ENCODE measurements at places on chromosomes 4 and X.
A peak's percentile ranks its signal among the peaks of the same experiment; 100 is the strongest.

- DNase-seq: no peak
Measured at GRCh38 chrX:15873566-15873965, 19.0 kb upstream of the AP1S2 start.

DNA sequence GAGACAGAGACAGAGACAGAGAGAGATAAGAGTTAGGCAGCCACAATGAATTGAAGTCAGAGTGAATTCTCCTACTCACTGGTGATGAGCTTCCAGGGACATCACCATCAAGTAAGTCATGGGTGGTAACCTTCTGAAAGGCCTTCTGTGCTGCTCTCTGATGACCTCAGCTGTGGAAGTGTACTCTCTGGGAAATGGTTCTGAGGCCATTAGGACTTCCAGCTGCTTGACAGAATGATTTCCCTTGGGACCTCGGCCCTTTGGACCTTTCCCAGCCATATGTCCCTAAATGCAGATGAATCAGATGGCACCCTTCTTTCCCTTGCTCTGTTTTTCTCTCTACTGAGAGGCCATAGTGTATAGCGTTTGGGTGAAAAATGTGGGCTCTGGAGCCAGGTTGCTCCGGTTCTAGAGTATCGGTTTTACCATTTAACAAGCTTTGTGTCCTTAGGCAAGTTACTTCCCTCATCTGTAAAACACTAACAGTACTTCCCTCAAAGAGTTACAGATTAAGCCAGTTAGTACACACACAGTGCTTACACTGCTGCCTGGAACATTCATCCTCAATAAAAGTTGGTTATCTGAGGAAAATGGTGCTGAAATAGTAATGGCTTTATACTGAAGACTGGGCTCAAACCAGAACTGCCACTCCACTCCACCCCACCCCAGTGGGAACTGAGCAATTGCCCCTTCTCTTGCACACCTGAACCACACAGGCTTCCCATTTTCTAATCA is 7.6 kb downstream of the SEPTIN11 start:
- DNase-seq: no peak

DNA sequence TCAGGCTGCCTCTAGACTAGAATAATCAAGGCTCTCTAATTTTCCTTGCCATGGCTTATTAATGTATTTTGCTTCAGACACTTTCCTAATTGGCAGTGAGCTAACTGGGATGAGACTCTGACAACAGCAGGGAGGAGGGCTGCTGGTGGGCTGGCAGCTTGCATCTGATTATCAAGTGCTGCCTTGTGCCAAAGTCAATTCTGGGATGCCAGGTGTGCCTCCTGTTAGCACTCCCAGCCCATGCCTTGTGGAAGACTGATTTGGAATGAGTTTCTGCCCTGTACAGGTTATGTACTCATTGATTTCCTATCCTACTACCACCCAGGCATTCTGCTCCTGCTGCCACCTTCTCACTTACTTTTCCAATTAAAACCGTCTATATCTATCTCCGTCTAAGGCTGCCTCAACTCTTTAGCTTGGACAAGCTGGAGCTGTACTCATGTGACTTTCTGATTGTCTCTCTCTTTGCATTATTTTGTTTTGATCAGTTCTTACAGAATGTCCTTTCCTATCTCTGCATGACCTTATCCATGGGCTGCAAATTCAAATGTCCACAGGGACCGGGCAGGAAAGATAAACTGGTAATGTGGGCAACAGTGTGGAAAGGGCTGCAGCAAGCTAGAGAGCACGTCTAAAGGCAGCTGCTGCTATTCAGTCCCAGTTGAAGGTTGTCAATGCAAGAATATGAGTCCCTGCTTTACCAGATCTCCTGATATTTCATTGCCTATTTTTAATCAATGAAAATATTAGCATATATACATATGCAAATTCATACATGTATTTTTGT is 112.6 kb downstream of the GABRA2 start:
- DNase-seq: no peak

- no peak for DNase-seq
Measured at GRCh38 chrX:63661676-63662075, 123.3 kb downstream of the ARHGEF9 start.

DNA sequence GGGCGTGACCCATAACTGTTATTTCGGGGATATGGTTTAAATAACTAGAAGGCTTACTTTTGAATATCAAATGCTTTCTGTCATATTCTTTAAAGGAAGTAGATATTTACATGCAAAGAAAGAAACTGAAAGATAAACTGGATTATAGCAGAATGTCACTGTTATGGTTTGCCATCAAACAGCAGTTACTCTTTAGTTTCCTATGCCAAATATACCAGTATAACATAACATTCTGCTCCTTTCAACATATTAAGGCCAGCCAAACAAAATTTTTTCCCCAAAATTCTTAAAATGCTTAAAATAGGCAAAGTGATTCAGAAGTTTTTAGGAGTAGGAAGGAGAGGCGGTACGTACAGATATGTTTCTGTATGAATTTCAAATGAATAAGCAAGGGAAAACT is 27.0 kb downstream of the KDM6A start:
- DNase-seq: no peak

- DNase-seq: no peak
Measured at GRCh38 chr4:151297170-151297569, 20.2 kb downstream of the PRSS48 start.

- no peak for DNase-seq
Measured at GRCh38 chrX:7159149-7159861, 11.4 kb upstream of the PUDP start.

DNA sequence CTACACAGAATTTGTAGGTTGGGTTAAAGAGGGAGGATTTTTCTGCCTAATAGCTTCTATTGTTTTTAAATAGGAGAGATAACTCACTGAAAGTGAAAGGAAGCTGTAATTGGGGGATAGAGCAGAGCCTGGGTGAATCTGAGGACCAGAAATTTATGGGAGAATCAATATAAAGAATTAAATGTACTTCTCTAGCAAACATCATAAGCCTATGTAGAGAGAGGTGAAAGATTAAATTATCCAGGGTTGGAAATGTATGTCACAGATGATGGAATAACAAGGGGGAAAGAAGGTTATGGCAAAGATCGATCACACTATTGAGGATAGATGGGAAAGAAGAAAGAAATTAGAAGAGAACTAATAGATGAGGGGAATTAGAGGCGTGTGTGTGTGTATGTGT is 104.4 kb upstream of the DCAF8L1 start:
- no peak for DNase-seq

- DNase-seq: no peak
Measured at GRCh38 chr4:3299122-3299975, 6.5 kb downstream of the RGS12 start.

DNA sequence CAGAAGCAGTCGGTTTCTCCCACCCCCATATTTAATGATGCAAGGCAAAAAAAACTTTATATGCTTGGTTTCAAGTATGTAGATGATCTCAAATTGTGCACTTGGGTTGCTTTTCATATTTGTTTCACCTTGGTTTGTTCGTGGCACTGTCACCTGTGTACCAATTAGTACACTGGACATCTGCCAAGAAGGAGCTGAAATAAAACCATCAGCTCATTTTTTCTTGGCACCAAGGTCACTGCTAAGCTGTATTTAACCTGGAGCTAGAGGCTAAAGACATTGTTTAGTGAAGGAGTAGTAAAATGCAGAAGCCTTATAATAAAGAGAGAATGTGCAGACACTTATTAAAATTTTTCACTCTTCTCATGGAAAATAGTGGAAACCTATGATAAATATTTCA is 430.8 kb downstream of the ARHGAP24 start:
- DNase-seq: no peak

- DNase-seq: no peak
Measured at GRCh38 chr4:107444-108429, 16.6 kb upstream of the ZNF718 start.

- DNase-seq: no peak
Measured at GRCh38 chr4:3200423-3201090, 48.4 kb upstream of the MSANTD1 start.

DNA sequence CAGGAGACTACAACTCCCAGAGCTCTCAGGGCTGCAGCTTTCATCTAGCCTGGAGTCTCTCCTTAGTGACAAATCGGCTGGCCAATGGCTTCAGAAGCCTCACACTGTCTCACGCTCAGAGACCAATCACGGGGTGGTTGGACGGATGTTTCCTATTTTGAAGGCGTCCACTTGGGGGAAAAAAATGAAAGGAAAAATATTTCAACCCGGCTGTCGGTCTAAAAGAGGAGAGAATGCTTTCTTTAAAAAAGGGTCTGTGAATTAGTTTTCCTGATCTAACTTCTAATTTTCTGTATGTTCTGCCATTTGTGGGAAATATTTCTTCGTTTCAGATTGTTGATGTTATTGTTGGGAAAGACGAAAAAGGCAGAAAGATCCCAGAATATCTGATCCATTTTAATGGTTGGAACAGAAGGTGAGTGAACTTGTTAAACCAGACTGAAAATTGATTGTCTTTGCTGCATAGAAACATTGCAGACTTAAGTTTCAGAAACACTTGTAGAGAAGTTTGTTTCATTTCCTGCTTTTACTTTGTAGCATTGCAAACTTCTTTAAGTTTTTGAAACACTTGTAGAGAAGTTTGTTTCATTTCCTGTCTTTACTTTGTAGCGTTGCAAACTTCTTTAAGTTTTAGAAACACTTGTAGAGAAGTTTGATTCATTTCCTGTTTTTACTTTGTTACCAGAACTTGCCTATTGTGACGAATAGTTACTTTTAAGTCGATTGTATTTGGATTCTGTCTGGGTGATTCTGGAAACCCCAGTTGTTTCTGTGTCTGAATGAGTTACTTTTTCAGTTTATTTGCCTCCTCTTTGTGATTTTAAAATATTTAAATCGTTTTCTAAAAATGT is 1.6 kb downstream of the MSL3 start:
- peak; percentile 20 for DNase-seq

- DNase-seq: no peak
Measured at GRCh38 chrX:101195442-101196173, 24.0 kb upstream of the DRP2 start.

DNA sequence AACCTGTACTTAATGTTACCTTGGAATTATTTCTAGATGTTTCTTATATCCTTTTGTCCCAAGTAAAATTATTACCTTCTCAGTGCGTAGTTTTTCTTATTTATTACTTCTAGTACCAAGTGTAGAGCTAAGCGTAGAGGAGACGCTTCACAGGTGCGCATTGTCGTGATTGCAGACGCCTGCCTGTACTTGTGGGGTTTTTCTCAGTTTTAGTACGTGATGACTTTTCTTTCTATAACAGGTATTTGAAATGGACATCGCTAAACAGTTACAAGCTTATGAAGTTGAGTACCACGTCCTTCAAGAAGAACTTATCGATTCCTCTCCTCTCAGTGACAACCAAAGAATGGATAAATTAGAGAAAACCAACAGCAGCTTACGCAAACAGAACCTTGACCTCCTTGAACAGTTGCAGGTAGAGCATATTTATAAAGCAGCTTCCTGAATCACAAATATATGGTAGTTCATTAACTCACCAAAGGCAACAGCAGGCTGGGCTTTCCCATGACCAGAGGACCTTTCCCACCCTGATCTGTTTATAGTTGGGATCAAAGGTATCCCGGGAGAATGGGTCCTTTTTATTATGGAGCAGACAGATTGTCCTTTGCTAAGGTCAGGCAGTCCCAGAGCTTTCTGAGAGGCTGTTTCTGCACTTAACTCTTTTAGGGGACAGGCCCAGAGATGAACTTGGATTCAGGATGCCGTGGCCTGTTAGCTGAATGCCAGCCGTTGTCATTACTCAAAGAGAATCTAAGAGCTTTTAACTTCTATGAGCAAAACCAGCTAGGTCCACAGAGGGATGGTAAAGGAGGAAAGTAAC is 172.9 kb downstream of the PTTG2 start:
- no peak for DNase-seq

- no peak for DNase-seq
Measured at GRCh38 chr4:70277121-70277520, 34.7 kb downstream of the CSN3 start.

- DNase-seq: no peak
Measured at GRCh38 chr4:186780291-186781031, 56.8 kb upstream of the FAT1 start.

GRCh38 chrX:150525061-150525919 is 43.1 kb upstream of the MTM1 start:
- DNase-seq: no peak

GRCh38 chr4:124943145-124943889 is 230.8 kb upstream of the ANKRD50 start:
- DNase-seq: no peak

DNA sequence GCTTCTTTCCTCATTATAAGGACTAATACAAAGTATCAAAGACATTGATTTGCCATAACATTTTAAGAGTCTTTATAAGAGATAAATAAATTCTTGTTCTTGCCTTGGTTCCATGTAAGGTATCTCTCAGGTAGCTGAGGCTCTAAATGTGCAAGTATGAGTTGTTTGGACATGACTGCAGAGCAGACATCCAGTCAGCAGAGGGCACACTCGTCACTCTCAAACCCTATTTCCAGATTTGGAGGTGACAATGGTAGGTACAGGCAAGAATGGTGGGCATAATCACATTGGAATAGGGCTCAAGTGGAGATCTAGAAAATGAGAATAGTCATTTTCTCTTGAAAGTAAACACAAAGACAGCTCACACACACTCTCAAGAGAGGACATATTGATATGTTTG is 133.3 kb upstream of the ZIC3 start:
- no peak for DNase-seq

DNA sequence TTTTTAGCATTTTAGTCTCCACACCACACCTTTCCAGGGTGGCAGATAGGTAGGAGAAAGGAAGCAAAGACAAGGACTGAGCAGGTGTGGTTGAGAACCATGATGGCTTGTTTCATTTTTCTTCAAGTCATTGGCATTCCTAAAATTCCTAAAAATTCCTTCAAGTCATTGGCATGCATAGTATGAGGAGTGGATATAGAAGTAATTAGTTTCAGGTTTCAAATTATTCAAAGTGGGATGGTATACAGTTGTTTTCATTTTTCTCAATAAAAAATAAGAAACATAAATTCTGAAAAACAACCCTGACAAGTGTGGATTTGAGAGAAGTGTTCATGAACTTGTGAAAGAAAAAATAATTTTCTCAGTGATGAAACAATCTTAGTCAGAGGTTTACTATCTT is 22.3 kb upstream of the HERC3 start:
- no peak for DNase-seq

DNA sequence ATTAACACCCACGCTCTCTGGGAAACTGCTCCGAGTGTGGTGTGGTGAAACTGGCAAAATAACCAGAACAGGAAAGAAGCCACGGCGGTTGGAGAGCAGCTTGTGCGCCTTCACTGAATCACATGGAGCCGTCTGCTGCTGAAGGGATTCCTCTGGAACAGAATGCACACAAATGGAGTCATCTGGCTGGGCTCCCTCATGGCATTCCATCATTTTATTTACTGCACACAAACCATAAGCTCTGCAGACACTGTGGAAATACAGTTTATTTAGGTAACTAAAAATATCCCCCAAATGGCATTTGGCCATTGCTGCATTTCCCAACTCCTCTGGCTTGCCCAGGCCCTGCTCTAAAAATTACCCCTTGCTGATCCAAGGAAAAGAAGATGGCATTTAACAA is 187.0 kb upstream of the S100G start:
- DNase-seq: no peak

DNA sequence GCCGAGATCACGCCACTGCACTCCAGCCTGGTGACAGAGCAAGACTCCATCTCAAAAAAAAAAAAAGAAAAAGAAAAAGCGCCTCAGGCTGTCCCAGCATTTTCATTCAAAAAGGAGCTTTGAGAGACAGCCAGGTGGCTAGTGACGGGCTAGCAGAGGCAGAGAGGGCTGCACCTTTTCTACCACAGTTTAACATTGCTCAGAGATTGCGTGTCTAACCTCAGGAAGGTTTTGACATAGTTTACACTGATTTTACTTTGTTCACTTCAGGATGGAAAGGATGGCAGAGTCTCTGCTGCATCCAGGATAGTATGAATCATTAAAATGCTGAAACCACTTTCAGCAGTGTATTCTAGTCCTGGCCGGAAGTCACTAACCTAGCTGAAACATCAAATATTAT is 28.1 kb downstream of the ZFP42 start:
- no peak for DNase-seq

Measured in stimulated activated CD4-positive, alpha-beta T cell treated with anti-CD3 and anti-CD28 coated beads, Interleukin-1b, Interleukin-23, amount 100 ng/mL, for 4 hours (primary cell).